ENCODE measurements at places on chromosomes 1 and 21.

GRCh38 chr1:56806804-56807203 lies 12.4 kb downstream of the FYB2 start:
- DNase-seq: no peak

DNA sequence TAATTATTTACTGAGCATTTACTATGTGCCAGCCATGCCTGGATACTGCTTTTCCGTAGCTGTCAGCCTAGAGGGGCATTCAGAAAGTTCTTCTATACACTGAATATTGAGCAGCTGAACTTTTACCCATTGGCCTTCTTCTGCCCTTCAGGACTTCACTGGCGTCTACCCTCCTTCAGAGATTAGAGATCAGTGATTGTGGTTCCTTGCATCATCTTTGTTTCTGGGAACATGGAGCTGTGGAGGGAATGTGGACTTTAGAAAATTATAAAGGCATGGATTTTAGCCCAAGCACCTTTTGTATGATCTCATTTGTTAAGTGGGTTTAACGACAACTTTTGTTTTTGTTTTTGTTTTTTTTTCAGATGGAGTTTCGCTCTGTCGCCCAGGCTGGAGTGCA lies 58.7 kb upstream of the POU3F1 start:
- DNase-seq: no peak

- no peak for DNase-seq
Observed at GRCh38 chr1:174923820-174924219, 75.9 kb upstream of the CACYBP start.

GRCh38 chr1:11787804-11788436 lies 17.8 kb downstream of the MTHFR start:
- DNase-seq: no peak

DNA sequence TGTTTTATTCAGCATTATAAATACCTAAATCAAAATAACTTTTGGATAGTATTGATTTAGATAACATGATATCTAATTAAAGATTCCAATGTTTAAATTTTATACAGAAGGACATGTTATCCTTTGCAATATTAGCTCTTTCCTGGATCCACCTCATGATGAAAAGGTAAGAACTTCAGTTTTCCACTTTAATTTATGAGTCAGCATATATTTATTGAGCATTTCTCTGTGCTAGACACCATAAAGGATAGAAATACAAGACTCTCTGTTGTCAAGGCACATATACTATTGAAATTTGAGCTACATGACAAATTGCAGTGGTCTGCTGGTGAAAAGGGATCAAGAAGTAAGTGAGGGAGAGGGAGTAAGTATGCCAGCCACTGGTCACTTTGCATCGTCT lies 68.1 kb upstream of the EXO1 start:
- no peak for DNase-seq

DNA sequence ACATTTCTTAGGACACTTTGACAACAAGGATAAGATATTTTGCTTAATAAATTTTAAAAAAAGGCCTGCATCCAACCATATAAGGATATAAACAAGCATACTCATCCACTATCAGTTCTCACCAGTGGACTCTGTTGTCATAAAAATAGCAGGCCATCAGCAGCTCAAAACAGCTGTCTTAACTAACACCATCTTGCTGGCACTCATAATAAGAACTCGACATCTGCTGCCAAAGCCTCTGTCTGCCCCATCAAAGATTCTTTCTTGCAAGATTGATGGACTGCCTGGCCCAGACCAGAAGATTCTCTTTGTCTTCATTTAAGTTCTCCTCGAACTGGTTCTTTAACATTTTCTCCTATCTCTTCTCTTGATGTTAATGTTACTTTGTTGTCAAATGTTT lies 10.1 kb downstream of the JMJD4 start:
- no peak for DNase-seq

- DNase-seq: no peak
Observed at GRCh38 chr1:246725191-246725590, 982 bp downstream of the SCCPDH start.

GRCh38 chr1:59500950-59501742 lies 204.3 kb downstream of the FGGY start:
- no peak for DNase-seq

- DNase-seq: no peak
Observed at GRCh38 chr1:175597969-175598765, 145.2 kb downstream of the TNR start.

GRCh38 chr1:59020151-59020997 lies 236.5 kb upstream of the JUN start:
- no peak for DNase-seq

All from glutamatergic neuron (in vitro differentiated cells).